ENCODE measurements at places on chromosomes 3 and 15. TPM values are rescaled to one million over a fixed set of nuclear protein-coding genes. Genes with fewer than 3 reads are reported as not detected.
A peak's percentile ranks its signal among the peaks of the same experiment; 100 is the strongest.

SNTN gene
- total RNA-seq, result not detected

CADPS gene
- total RNA-seq, result not detected

CHST14 gene
- total RNA-seq, result 8.2 TPM

- DNase-seq, result no peak
- H3K4me1 ChIP-seq, result peaks cover 14% of the 10 kb centered on the region
- no peaks in the 10 kb centered on the region for H3K36me3 ChIP-seq
- no peak overlapping the region for H3K4me3 ChIP-seq
- H3K27ac ChIP-seq, result no peak overlapping the region
These were observed 351.5 kb upstream of the ICE2 start for GRCh38 chr15:60830479-60830878.

GRCh38 chr3:151345859-151346258 lies 16.5 kb upstream of the P2RY13 start:
- no peak overlapping the region for H3K27ac ChIP-seq
- no peaks in the 10 kb centered on the region for H3K36me3 ChIP-seq
- no peak overlapping the region for H3K4me3 ChIP-seq
- no peak for DNase-seq

DNA sequence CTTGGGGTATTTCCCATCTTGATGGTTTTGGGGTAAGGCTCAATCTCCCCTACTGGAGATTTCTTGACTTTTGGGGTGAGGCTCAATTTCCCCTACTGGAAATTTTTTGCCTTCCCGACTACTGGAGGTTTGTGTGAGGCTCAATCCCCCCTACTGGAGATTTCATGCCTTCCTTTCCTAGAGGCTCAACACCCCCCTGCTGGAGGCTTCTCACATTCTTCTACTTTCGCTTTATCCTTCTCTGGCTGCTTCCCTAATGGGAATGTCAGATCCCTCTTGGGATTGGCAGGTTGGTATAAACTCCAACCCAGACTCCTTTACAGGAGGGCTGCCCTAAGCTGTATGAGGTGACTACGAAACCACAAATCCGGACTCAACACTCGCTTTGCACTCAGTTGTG lies 49.2 kb downstream of the KATNBL1 start:
- peaks cover 46% of the 10 kb centered on the region for H3K36me3 ChIP-seq
- H3K27me3 ChIP-seq, result no peaks in the 10 kb centered on the region
- peaks cover 4% of the 10 kb centered on the region for H3K4me1 ChIP-seq
- no peak for DNase-seq
- no peak overlapping the region for H3K27ac ChIP-seq

DNA sequence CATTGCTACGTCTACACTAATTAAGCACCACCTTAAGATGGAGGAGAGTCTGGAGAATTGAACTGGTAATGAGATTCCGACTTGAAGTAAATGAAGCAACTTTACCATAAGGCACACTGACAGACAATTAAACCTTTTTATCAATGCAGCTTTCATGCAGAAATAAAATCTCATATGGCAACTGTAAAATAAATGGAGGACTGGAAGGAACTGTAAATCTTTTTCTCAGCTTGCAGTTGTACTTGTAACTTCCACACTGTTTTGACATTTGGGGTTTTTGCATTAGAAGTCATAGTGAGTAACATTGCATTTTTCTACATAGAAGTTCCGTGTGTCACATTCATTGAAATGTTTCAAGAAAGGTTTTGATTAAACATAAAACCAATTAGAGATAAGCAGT lies 705.3 kb downstream of the NLGN1 start:
- no peaks in the 10 kb centered on the region for H3K36me3 ChIP-seq
- H3K27ac ChIP-seq, result no peak overlapping the region
- H3K4me1 ChIP-seq, result no peaks in the 10 kb centered on the region
- H3K4me3 ChIP-seq, result no peak overlapping the region
- no peaks in the 10 kb centered on the region for H3K27me3 ChIP-seq

DNA sequence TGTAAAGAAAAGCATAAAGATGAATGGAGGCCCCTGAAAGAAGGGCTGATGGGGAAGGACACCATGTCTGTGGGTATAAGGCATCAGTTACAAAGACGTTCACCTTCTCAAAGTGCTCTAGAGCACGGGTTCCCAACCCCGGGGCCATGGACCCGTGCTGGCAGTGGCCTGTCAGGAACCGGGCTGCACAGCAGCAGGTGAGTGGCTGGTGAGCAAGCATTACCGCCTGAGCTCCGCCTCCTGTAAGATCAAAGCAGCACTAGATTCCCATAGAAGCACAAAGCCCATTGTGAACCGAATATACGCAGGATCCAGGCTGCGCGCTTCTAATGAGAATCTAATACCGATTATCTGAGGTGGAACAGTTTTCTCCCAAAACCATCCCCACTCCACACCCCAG lies 25.7 kb downstream of the MYO1E start:
- H3K4me1 ChIP-seq, result peaks cover 6% of the 10 kb centered on the region
- no peaks in the 10 kb centered on the region for H3K36me3 ChIP-seq
- H3K27me3 ChIP-seq, result no peaks in the 10 kb centered on the region
- H3K27ac ChIP-seq, result no peak overlapping the region
- no peak for DNase-seq
- no peak overlapping the region for H3K4me3 ChIP-seq

- no peak overlapping the region for H3K4me3 ChIP-seq
- no peaks in the 10 kb centered on the region for H3K4me1 ChIP-seq
- DNase-seq, result no peak
- peaks cover 16% of the 10 kb centered on the region for H3K36me3 ChIP-seq
- no peaks in the 10 kb centered on the region for H3K27me3 ChIP-seq
These were observed 12.4 kb downstream of the PCCB start for GRCh38 chr3:136262559-136262958.

DNA sequence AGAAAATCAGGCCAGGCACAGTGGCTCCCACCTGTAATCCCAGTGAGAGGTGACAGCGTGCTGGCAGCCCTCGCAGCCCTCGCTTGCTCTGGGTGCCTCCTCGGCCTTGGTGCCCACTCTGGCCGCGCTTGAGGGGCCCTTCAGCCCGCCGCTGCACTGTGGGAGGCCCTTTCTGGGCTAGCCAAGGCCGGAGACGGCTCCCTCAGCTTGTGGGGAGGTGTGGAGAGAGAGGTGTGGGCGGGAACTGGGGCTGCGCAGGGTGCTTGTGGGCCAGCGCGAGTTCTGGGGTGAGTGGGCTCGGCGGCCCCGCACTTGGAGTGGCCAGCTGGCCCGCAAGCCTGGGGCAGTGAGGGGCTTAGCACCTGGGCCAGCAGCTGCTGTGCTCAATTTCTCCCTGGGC lies 252.6 kb downstream of the FOXP1 start:
- peaks cover 46% of the 10 kb centered on the region for H3K36me3 ChIP-seq
- H3K27ac ChIP-seq, result peak overlapping the region; percentile 11
- H3K4me3 ChIP-seq, result no peak overlapping the region
- no peak for DNase-seq

Measured in naive thymus-derived CD8-positive, alpha-beta T cell (primary cell).